ENCODE measurements at places on chromosomes 16 and 17. TPM values are rescaled to one million over a fixed set of nuclear protein-coding genes. Genes with fewer than 3 reads are reported as not detected.

DNA sequence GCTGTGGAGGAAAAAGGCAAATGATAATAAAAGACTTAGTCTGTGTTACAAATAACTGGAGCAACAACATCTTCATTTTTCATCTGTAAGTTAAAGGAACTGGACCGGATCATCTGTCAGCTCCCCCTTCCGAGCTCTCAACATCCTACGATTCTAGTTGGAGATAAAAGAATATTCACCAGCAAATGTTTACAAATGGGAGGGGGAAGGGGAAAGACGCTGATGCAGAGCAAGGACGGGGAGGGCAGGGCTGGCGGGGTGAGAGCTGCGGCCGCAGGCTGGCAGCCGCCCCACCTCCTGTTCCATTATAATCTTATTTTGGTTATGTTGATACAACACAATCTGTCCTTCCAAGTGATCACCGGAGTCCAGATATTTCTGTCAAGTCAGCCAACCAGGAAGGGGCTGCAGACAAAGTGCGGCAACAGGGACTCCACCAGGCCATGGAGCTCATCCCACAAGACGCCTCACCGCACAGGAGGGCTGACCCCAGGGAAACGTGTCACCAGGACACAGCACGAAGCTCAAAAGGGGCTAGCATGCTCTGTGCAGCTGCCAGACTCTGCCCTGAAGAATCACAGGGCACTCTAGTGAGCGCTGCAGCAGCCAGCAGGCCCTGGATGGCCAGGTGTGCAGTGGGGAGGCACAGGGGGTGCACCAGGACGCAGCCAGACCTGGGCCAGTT lies 19.7 kb downstream of the FBXO31 start:
- peak; percentile 42 for DNase-seq

Gene CIBAR2
- not detected for total RNA-seq

DNA sequence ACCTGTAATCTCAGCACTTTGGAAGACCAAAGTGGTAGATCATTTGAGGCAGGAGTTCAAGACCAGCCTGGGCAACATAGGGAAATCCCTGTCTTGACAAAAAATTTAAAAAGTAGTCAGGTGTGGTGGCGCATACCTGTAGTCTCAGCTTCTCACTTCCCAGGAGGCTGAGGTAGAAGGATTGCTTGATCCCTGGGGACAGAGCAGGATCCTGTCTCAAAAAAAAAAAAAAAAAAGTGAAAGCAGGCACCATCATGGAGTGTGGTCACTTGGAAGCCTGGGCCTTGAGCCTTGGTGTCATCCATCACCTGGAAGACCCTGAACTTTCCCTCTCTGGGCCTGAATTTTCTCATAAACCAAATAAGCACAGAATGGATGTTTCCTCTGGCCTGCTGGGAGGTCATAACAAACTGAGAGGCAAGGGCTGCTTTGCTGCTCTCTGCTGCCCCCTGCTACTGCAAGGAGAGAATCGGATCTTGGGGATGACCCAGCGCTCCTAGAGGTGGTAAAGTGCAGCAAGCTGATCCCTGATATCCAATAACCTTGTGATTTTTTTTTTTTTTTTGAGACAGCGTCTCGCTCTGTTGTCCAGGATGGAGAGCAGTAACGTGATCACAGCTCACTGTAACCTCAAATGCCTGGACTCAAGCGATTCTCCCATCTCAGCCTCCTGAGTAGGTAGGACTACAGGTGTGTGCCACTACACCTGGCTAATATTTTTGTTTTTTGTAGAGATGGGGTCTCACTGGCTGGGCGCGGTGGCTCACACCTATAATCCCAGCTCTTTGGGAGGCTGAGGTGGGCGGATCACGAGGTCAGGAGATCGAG lies 75.9 kb upstream of the RNU2-1 start:
- DNase-seq: no peak

- no peak for DNase-seq
Observed at GRCh38 chr17:65554553-65555223, 6.8 kb downstream of the AXIN2 start.

DNA sequence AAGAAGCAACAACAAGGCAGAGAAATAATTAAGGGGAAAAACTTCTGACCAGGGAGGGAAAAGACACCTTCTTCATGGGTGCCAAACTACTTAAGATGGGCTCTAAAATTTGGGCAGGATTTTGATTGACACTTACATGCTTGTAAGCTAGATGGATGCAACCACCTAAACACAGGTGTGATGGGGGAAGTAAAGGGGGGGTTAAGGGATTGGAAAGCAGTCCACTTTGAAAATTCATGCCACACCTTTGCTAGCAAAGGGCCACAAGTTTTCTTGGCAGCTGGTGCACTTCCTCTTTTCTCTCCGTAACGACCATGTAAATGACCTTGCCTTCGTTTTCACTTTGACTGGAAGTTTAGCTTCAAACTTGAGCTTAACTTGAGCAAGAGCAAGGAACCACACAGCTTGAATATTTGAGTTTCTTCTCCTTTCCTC lies 14.3 kb upstream of the PRKAR1A start:
- DNase-seq: peak; percentile 31

GRCh38 chr16:56409195-56409594 lies 16.1 kb downstream of the AMFR start:
- peak; percentile 70 for DNase-seq

DNA sequence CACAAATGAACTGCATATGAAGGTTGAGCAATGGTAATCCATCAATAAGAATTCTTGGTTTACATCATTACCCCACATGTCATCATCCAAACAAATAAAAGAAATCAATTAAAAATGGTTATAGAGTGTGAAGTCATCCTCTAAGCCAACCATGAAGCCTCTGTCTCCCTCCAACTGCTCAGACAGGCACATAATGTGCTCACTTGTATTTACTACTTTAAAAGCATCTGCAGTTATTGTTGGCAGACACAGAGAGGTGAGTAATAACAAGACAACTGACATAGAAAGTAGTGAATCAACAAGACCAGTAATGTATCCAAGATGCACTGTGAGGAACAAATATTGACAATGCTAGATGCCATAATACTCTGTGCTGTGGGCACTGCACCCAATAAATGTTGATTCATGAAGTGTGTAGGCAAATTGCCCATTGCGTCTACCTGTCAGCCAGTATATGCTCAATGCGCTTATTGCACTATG lies 20.0 kb downstream of the ADAMTS18 start:
- DNase-seq: no peak

DNA sequence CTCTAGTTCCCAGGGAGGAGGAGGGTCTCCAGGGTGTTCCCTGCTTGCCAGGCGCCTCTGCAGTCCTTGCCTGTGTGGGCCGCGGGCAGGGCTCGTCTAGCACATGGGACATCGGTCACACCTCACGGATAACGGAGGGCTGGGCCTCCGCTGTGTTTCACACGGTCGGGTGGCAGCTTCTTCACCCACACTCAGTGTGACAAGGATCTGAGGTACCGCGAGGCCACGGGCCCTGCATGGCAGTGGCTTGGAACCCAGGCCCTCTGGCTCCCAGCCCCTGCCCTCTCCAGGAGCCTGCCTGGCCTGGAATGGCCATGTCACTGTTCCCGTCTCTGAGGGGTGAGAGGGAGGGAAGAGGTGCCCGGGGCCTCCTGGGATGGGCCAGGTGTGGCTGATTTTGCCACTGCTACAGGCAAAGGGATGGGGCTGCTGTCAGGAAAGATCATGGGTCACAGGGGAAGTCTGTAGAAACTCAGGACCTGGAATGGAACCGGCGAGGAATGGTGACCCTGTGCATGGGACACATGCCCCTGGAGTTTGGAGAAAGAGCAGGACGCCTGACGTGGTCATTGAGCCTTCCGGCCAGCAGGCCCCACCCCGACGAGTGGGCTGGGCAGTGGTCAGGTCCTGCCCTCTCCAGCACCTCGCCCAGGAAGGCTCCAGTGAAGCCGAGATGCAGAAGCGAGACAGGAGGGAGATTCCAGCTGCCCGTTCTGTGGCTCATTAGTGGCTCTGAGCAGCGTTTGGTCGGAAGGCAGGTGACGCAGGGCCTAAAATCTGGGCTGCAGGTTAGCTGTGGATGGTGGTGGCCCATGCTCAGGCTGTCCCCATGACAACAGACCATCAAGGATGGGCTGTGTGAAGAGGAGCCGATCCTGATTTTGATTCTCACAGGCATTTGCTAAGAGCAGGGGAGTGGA lies 76.5 kb upstream of the GSE1 start:
- no peak for DNase-seq

Gene PLXDC1
- 21.2 TPM for total RNA-seq

Gene ENPP7
- total RNA-seq: 0.23 TPM

DNA sequence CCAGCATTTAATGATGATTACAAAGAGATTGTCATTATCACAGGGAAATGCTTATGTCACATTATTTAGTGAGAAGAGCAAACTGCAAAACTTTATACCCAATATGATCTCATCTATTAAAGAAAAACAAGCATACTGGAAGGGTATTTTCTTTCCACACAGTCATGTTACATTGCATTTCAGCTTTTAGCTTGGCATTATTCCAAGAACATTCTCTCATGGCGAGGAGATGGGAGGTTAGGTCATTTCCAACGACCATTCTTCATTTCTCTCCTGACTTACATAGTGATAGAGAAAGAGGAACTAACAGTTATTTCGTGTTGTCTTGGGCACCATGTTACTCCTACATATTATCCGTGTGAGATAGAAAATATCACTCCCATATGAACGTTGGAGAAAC lies 309.4 kb upstream of the XYLT1 start:
- no peak for DNase-seq

DNA sequence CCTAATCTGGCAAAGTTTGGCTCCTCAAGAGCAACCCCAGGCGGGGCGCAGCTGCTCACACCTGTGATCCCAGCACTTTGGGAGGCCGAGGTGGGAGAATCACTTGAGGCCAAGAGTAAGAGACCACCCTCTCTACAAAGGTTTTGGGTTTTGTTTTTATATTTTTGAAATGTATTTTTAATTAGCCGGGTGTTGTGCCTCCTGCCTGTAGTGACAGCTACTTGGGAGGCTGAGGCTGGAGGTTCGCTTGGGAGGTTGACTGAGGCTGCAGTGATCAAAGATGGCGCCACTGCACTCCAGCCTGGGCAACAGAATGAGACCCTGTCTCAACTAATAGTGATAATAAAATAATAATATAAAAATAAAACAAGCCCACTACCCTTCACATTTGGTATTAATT lies 756 bp upstream of the USP7 start:
- DNase-seq: no peak

DNA sequence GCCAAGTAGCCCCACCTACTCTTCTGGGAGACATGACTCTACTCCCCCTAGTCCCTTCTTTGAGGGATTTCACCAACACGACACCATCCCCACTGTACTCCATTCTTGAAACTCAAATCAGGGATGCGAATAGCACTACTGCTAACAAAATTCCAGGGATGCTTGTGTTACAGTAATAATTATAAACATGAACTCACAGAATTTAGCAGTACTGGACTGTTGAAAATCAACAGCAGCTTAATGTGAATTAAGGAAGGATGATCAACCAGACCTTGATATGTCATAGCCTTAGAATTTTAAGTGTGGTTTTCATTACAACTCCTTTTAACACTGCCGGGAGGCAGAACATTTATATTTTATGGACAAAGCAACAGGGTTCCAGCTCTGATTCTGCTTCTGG lies 37.9 kb downstream of the AMFR start:
- no peak for DNase-seq

- no peak for DNase-seq
Observed at GRCh38 chr17:29021226-29021625, 15.4 kb upstream of the SEZ6 start.

GRCh38 chr17:38867179-38867967 lies 2.5 kb upstream of the LASP1 start:
- peak; percentile 50 for DNase-seq

Gene TMEM88
- 5.8 TPM for total RNA-seq

DNA sequence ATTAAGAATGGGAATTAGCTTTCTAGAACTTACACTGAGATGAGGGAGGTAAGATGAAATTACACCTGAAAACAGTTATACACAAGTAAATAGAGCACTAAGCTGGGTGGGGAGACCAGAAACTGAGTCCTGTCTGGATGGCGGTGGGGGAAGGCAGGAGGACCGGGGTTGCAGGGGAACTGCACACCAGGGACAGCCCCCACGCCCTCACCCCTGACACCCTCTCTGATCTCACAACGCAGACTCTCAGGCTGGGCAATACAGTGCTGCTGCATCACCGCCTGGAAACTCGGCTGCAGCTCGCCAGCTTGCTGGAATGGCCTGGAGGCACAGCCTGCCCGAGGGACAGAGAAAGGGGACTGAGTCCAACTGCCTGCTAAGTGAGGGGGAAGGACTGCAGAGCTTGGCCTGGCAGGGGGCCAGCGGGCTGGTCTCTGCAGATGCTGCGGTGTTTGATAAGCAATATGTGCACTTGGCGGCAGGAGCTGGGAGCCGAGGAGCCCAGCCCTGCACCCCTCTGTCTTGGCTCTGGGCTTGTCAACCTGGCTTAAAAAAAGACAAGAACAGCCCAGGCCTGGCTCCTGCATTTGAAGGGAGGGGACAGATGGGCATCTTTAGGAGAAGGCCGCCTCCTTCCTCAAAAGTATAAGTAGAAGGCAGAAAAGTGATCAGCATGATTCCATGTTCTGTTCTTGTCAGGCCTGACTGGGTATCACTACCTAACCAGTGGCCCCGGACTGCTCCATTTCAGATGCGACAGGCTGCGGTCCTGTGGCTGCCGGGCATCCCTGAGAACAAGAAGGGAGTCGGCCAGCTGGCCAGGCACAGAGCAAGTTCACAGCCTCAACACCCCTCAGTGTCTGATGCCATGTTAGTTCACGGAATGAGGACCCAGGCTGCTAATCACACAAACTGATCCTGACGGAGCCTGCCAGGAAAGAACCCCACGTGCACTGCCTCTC lies 30.2 kb downstream of the SPHK1 start:
- peak; percentile 27 for DNase-seq

Gene KCNG4
- not detected for total RNA-seq

DNA sequence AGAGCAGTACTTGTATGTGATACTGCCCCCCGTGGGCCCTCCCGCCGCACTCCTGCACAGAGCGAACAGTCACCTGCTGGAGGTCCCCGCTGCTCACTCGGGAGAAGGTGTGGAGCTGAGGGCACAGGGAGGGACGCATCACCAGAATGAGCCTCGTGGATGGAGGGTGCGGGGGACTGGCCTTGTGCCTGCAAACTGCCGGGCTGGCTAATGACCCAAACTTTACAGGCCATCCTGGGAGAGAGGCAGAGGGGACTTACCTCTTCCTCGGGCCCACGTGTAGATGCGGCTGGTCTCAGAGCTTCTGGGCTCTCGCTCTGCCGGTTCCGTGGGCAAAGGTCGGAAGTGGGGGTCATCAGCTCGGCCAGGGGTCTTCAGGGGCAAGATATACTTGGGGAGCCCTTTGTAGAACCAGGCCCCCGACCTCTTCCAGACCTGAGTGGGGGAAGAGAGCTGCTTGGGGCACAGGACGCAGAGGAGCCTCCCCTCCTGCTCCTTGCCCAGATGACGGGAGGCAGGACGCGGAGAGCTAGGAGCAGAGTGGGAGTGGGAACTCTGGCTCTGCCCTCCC lies 65.5 kb upstream of the DOC2B start:
- no peak for DNase-seq

Gene NETO2
- 16.3 TPM for total RNA-seq

- no peak for DNase-seq
Observed at GRCh38 chr16:649631-650030, 466 bp downstream of the WDR90 start.
